Activated naive CD8-positive, alpha-beta T cell treated with anti-CD3 and anti-CD28 coated beads, Interleukin-2, amount 10 ng/mL, durations not matched to agents 7 days and 5 days (primary cell): ENCODE measurements at places on chromosomes 1 and 21. TPM values are rescaled to one million over a fixed set of nuclear protein-coding genes. Genes with fewer than 3 reads are reported as not detected.

GRCh38 chr1:226397955-226398636 is 9.8 kb downstream of the PARP1 start:
- H3K36me3 ChIP-seq = peaks cover 44% of the 10 kb centered on the region
- no peak overlapping the region for H3K4me3 ChIP-seq
- H3K27ac ChIP-seq = no peak overlapping the region
- DNase-seq = no peak
- peaks cover 11% of the 10 kb centered on the region for H3K4me1 ChIP-seq
- H3K27me3 ChIP-seq = no peaks in the 10 kb centered on the region

- H3K27me3 ChIP-seq = no peaks in the 10 kb centered on the region
- no peaks in the 10 kb centered on the region for H3K36me3 ChIP-seq
- H3K4me3 ChIP-seq = no peak overlapping the region
- no peak overlapping the region for H3K27ac ChIP-seq
- no peaks in the 10 kb centered on the region for H3K4me1 ChIP-seq
- DNase-seq = no peak
These were observed 188.9 kb upstream of the MAP1LC3C start for GRCh38 chr1:242187816-242188215.

DNA sequence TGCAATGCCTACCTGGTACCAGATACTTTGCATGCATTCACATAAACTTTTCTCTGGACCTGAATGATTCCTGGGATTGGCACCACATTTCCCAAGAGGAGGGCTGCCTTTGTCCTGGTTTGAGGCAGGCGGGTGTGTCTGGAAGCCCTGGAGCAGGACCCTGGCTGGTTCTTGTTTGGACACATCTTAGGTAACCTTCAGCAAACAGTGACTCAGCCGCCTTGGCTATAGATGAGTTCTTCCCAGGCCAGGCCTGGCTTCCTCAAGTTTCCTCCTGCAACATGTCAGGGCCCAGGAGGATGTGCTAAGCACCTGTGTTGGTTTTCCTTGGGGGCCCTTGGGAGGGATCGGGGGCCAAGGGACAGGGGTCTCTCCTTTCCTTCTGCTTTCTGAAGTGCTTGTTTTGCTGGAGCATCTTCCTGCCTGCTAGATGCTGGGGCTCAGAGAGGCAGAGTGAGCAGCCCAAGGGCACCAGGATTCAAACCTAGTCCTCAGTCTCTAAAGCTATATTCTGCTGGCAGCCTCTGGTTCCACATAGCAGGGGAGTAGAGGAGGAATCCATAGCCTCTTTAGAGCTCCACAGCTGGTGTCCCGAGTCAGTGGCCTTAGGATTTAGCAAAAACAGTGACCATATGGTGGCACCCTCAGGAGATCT is 38.2 kb downstream of the PAX7 start:
- H3K27me3 ChIP-seq = peaks cover 6% of the 10 kb centered on the region
- no peak overlapping the region for H3K4me3 ChIP-seq
- H3K27ac ChIP-seq = no peak overlapping the region

GRCh38 chr1:184532199-184532598 is 145.4 kb downstream of the C1orf21 start:
- H3K27me3 ChIP-seq = peaks cover 6% of the 10 kb centered on the region
- no peak for DNase-seq
- no peak overlapping the region for H3K27ac ChIP-seq

GRCh38 chr1:41812453-41812852 is 106.3 kb downstream of the HIVEP3 start:
- H3K4me1 ChIP-seq = peaks cover 22% of the 10 kb centered on the region
- H3K27me3 ChIP-seq = no peaks in the 10 kb centered on the region
- no peak overlapping the region for H3K4me3 ChIP-seq
- no peak overlapping the region for H3K27ac ChIP-seq

GRCh38 chr1:200474633-200475032 is 64.8 kb upstream of the ZNF281 start:
- peaks cover 9% of the 10 kb centered on the region for H3K27me3 ChIP-seq
- H3K4me1 ChIP-seq = peaks cover 12% of the 10 kb centered on the region
- DNase-seq = no peak

DNA sequence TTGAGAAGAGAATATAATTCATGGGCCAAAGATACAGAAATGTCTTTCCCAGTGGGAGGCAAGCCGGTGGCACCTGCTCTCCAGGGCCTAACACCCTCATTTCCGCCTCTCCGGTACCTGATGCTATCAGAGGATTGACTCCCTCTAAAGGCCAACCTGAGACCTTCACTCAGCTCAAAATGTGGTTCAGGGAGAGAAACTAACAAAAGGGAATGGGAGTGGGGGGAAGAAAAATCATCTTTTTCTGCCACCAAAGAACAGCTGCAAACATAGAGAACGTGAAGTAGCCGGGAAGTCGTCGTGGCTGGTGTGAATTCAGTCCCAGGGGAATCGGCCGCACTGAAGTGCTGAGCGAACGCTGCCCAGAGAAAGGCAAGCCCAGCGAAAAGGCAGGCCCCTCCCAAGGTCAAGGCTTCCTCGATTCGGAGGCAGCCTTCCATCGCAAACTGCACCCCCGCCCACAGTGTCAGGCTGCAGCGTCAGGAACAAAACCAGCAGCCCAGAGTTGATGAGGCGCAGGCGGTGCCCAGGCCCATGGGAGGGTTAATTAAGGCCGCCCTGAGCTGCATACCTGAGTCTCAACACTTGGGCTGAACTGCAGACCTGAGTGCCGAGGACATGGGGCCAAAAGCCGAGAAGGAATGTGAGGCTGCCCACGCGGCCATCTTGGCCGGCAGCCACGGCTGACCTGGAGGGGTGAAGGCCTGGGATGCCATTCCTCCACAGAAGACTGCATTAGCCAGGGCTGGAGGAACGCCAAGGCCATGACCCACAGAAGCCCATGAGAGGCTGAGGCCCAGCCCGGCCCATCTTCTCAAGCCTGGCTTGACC is 160.2 kb downstream of the PSMG1 start:
- no peak overlapping the region for H3K27ac ChIP-seq
- H3K36me3 ChIP-seq = no peaks in the 10 kb centered on the region
- no peak for DNase-seq
- no peak overlapping the region for H3K4me3 ChIP-seq
- peaks cover 3% of the 10 kb centered on the region for H3K27me3 ChIP-seq

DNA sequence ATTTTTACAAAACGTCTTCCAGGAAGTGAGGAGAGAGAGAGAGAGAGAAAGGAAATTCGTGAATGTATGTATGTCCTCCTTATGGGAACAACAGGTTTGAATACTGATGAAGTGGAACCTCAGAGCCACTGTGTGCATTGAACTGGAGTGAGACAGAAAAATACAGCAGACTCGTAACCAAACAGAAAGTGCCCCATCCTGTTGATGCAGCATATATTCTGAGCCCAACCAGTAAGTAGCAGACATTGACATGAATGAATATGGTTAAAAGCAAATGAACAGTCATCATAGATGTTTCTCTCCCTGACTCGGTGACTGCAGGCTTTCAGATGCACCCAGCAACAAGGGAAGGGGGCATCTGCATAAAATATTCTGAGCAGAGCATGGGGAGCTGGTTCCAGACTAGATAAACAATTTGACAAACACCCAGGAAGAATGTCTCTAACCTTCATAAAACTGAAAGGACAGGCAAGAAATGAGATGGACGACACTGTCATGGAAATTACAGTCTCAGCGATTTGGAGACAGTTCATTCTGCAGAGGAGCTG is 471.0 kb upstream of the PBX1 start:
- no peak for DNase-seq
- H3K4me1 ChIP-seq = no peaks in the 10 kb centered on the region
- H3K4me3 ChIP-seq = no peak overlapping the region
- no peak overlapping the region for H3K27ac ChIP-seq
- H3K27me3 ChIP-seq = no peaks in the 10 kb centered on the region
- H3K36me3 ChIP-seq = no peaks in the 10 kb centered on the region

DNA sequence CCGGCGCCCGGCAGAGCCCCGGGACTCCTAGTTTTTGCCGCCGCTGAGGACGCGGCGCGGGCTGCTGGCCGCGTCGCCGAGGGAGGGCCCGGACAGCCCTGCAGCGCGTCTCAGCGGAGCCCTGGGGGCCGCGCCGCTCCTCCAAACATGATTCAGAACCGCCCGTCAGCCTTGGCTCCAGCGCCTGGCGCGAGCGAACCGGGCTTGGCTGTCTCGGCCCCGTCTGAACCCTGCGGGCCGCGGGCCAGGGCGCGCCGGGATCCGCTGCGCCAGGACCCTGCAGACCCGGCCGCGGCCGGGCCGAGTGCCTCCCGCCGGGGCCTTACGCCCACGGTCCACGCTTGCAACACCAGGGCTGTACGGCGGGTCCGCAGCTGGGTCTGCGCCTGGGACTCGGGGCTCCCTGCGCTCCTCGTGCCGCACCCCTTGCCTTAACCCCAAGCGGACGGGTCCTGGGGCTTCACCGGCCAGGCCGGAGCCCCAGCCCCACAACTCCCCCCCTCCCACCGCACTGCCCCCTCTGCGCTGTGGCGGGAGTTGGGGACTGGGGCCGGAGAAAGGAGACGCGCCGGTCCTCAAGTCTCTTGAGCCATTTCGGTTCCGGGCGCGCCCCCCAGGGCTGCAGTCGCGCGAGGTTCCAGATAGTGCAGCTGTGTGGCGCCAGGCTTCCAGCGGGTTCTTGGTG is 48.4 kb upstream of the CD34 start:
- H3K4me3 ChIP-seq = peak overlapping the region; percentile 80
- peaks cover 71% of the 10 kb centered on the region for H3K27me3 ChIP-seq
- DNase-seq = peak; percentile 49
- no peaks in the 10 kb centered on the region for H3K36me3 ChIP-seq

DNA sequence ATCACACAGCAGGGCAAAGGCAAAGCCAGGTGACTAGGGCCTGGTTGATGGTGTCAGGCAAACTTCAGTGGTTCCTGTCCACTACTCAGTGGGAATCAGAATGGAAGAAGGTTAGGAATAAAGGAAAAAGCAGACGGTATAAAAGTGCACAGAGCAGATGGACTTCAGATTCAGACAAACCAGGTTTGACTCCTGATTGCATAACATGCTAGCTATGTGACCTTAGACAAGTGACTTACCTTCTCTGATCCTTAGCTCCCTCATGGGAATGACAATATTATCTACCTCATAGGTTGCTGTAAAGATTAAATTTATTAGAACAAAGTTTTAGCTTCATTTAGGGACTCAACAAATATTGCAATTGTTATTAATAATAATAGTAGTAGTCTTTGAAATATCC is 4.9 kb downstream of the PAQR7 start:
- peaks cover 6% of the 10 kb centered on the region for H3K4me1 ChIP-seq
- no peak for DNase-seq
- no peaks in the 10 kb centered on the region for H3K27me3 ChIP-seq
- no peaks in the 10 kb centered on the region for H3K36me3 ChIP-seq

- no peak overlapping the region for H3K4me3 ChIP-seq
- H3K27me3 ChIP-seq = no peaks in the 10 kb centered on the region
- no peak for DNase-seq
These were observed 32.5 kb downstream of the MACF1 start for GRCh38 chr1:39236971-39237370.

- no peak overlapping the region for H3K4me3 ChIP-seq
- DNase-seq = no peak
- no peaks in the 10 kb centered on the region for H3K4me1 ChIP-seq
- H3K27ac ChIP-seq = no peak overlapping the region
- peaks cover 2% of the 10 kb centered on the region for H3K27me3 ChIP-seq
- no peaks in the 10 kb centered on the region for H3K36me3 ChIP-seq
These were observed 35.7 kb downstream of the RGS5 start for GRCh38 chr1:163166886-163167555.

DNA sequence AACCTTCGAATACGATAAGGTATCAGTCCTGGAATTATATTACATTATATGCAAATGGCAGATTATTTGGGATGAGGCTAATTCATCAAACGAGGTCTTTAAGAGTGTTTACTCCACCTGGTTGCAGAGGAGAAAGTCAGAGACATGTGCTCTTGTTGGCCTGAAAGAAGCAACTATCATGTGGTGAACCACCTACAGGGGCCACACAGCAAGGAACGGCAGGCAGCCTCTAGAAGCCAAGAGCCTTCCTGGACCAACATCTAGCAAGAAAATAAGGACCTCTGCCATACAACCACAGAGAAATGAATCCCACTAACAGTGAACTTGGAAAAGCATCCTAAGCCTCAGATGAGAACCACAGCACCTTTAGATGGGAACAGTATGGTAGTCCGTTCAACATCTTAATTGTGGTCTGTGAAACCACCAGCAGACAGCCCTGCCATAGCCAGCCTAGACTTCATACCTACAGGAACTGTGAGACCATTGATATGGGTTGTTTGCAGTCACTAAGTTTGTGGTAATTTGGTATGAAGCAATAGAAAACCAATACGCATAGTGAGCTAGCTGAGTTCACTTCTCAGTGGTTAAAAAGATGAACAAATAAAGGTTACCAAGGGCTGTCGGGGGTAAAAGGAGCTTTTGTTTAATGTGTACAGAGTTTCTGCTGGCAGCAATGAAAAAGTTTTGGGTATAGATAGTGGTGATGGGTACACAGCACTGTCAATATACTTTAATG is 345.7 kb upstream of the RUNX1 start:
- DNase-seq = no peak
- no peaks in the 10 kb centered on the region for H3K36me3 ChIP-seq
- H3K27me3 ChIP-seq = peaks cover 3% of the 10 kb centered on the region
- no peak overlapping the region for H3K27ac ChIP-seq
- no peak overlapping the region for H3K4me3 ChIP-seq

DNA sequence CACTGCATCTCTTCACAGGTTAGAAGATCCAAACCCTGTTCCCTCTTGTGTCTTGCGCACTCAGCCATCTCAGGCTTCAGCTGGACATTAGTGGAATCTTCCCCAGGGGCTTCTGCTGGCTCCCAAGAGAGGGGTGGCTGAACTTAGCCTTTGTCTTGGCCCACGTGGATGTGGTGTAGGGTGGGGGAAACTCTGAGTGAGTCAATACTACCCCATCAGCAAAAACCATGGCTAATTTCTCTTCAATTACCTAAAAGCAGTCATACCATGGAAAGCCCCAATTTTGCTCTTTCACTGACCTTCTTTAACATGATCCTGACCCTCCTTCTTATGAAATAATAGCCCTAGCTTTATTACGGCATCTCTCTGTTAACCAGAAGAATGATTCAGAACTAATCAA is 72.5 kb upstream of the RAB3GAP2 start:
- DNase-seq = no peak
- H3K4me1 ChIP-seq = no peaks in the 10 kb centered on the region
- no peaks in the 10 kb centered on the region for H3K36me3 ChIP-seq
- H3K4me3 ChIP-seq = no peak overlapping the region
- H3K27ac ChIP-seq = no peak overlapping the region
- H3K27me3 ChIP-seq = peaks cover 15% of the 10 kb centered on the region

S100A3 gene
- not detected for total RNA-seq

SELENBP1 gene
- not detected for total RNA-seq

C1orf141 gene
- total RNA-seq = not detected

NSUN4 gene
- total RNA-seq = 24.9 TPM
